ENCODE measurements at places on chromosomes 1 and 21. TPM values are rescaled to one million over a fixed set of nuclear protein-coding genes. Genes with fewer than 3 reads are reported as not detected.

ABCA4 gene
- total RNA-seq: not detected

TMEM269 gene
- not detected for total RNA-seq

PCBP3 gene
- total RNA-seq: not detected

OR2AJ1 gene
- not detected for total RNA-seq

B3GALT2 gene
- 1.5 TPM for total RNA-seq

KIAA0319L gene
- total RNA-seq: 24.8 TPM

G0S2 gene
- 7.0 TPM for total RNA-seq

HES3 gene
- not detected for total RNA-seq

TLR5 gene
- total RNA-seq: 9.2 TPM

ESRRG gene
- total RNA-seq: 0.15 TPM

DNA sequence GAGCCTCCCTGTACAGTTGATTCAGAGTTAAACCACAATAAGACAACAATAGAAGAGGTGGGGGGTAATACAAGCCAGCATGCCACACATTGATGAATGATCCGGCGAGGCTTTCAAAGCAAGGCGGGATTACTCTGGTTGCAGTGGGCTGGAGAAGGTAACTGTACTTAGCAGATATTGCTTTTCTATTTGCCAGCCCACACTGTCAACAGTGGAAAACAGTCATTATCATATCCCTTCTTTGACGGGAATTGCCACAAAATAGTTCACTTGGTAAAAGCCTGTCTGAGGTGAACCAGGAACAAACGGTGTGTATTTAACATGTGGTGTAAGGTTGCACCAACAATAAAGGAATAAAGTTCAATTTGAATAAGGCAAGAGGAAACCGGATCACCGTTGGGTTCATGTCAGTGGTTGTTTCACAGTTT lies 5.8 kb upstream of the KCNJ15 start:
- DNase-seq: no peak

DNA sequence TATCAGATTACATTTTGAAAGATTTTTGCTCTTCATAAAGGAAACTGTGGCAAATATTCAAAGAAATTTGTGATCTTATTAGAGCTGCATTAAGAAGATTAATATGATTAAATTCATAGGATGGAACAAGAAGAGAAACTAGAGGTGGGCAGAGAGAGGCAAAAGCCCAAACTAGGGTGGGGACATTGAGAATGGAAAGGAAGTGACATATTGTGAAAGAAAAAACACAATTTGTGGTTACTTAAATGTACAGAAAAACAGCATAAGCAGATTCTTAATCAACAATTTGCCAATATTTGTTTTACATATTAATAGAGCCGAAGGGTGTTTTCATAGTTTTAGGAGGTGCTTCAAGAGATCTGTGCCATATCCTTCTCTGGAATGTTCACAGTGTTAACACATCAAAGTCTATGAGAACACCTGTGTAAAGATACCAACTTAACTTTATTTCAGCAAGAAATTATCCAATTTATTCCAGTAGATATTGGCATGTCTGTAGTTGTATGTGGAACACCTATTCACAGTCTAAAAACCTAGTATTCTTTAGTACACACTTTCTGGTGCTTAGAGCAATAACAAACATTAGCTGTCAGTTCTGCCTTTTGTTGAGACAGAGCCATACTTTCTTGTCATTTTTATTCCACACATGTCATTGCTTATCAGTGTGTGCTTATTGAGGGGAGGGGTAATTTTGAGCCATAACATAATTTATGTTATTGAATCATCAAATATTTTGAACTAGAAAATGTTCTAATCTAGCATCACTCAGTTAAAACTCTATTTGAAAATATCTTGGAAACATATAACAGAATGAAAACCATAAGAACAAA lies 401.5 kb downstream of the PTPRC start:
- no peak for DNase-seq

DNA sequence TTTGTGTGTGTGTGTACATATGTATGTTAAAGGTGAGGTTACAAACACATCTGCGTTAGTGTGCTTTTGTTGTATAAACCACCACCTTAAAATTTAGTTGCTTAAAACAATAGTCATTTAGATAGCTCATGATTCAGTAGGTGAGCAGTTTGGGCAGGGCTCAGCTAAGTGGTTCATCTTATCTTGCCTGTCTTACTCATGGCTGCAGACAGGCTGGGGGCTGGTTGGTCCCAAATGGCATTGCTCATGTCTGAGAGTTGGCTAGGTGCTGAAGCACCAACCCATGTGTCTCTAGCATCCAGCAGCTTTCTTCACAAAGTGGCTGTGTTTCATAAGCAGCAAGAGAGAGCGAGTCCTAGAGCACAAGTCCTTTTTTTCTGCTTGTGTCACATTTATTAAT lies 91.4 kb downstream of the MACF1 start:
- DNase-seq: no peak

- no peak for DNase-seq
Measured at GRCh38 chr1:20992322-20993056, 184.2 kb downstream of the EIF4G3 start.

DNA sequence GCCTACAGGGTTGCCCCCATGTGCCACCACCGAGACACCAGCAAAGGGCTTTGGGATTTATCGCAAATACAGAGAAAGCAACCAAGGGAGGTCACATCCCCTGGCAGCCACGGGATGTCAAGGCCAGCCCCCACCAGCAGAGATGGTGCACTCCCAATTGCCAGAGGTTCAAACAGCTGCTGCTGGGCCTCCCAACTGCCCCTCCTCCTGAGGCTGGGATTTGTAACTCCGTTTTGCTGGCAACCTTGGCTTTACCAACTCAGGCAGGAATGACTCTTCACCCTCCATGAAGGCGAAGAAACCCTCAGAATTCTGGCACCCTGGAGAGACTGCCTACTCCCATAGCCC lies 11.6 kb downstream of the TMEM53 start:
- DNase-seq: no peak

DNA sequence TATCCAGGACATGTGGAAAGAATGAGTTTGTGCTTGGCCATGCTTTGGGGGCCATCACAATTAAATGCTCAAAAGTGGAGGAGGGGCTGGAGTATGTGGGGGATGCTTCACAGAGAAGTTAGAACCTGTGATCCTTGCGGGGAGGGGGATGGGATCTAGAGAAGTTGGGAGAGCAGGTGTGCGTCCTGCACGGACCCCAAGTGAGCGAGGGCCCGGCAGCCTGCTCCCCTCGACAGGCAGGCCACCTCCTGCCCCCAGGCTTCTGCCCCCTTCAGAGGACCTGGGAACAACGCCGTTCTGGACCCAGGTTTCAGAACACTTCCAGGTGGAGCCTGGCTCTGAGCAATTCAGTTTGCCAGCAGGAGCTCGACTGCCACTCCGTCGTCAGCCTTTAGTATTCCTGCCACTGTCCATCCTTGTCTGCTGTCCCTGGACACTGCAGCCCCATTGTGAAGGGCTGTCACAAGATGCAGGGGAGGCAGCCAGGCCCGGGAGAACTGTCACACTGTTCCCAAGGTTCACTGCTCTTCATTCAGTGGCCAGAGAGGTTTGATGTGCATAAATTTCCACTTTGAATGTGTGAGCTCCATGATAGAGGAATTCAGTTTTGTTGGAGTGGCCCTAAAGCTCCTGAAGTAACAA lies 112.2 kb downstream of the DHRS3 start:
- no peak for DNase-seq

DNA sequence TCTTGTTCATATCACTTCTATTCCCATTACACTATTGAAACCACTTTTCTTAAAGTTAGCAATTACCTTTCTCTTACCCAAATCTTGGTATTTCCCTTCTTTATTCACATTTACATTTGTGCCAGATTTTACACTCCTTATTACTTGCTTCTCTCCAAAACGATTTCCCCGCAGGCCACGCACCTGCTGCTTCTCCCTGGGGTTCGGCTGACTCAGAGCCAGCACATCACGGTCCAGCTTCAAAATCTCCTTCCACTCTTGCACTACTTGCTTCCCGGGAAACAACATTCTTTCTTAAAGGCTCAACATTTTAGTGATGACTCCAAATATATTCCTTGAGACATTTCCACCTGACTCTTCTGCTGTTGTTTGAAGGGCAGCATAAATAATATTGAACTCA lies 20.7 kb downstream of the LHX9 start:
- no peak for DNase-seq

DNA sequence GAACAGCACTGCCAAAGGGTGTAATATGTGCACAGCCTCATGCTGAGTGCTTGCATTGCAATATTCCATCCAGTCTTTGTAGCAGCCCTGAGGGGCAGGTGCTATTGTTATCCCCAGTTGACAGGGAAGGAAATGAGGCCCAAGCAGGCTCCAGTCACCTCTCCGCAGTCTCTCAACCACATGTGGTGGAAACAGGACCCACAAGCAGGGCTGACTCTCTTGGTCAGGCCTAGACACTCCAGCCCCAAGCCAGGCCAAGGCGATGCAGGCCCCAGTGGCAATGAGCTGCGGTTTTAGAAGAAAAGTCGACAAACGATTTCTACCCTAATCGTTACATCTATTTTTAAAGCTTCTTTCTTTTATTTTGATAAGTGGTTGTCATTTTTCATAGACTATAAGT lies 52.6 kb upstream of the GADD45A start:
- no peak for DNase-seq

- DNase-seq: no peak
Measured at GRCh38 chr21:37994211-37994610, 78.0 kb upstream of the KCNJ6 start.

- no peak for DNase-seq
Measured at GRCh38 chr1:70934194-70934961, 113.2 kb downstream of the PTGER3 start.

- no peak for DNase-seq
Measured at GRCh38 chr1:24867084-24867870, 62.8 kb downstream of the RUNX3 start.

DNA sequence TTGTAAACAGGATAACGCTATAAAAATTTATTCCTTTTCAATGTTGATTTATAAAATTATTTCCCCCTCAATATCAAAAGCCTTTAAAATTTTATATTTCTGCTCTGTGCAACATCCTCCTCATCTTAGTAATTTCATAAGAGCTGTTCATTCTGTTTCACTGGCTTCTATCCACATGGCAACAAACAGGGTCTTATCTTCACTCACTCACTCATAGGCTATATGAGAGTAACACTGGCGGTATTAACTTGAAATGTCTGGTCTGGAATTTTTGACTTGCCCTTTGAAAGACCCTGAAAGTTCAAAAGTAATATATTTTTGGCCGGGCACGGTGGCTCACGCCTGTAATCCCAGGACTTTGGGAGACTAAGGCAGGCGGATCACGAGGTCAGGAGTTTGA lies 77.4 kb upstream of the KRTAP11-1 start:
- DNase-seq: no peak

DNA sequence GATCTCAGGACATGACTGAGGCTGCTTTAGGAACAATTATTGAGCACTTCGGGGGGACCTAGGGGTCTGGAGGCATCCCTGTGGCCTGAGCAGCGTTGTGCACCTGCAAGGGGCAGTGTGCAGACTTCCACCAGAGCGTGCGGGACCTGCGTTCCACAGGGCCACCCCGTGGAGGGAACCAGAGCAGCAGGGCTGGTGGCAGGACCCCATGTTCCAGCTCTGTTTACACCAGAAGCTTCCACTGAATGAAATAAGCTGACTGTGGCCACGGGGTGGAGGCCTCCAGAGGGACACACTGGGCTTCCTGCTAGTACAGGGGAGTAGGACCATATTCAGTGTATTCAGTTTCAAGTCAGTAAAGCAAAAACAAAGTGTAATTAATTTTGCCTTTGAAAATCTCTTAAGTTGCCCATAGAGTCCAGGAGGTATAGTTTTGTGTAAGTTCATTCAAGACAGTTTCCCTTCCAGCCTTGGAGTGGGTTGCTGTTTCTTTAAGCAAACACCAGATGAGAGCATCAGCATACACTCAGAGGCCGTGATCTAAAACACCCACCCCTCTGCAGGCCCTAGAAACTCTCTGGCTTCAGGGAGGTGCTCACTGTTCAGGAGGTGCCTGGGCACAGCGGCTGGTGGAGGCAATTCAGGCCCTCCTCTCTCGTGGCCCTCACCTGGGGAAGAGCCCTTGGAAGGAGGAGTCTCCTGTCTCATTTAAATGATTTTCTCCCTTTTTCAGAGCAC lies 16.6 kb downstream of the SLC1A7 start:
- no peak for DNase-seq

DNA sequence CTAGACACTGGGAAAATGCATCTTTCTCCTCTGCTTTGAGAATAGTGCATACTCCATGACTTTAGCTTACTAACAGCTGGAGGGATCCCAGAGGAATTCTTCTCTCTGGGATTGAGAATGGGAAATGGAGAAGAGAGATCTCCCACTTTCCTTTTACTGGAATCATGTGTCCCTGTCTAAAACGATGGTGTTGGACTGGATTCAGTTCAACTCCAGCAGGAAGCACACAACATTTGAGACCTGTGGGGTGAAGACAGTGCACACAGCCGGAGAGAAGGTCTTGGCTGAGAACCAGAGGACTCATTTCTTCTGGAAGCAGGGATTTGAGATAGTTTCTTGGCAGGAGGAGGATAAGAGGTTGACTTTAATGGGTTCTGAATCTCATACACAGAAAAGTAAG lies 58.7 kb downstream of the TRABD2B start:
- no peak for DNase-seq

DNA sequence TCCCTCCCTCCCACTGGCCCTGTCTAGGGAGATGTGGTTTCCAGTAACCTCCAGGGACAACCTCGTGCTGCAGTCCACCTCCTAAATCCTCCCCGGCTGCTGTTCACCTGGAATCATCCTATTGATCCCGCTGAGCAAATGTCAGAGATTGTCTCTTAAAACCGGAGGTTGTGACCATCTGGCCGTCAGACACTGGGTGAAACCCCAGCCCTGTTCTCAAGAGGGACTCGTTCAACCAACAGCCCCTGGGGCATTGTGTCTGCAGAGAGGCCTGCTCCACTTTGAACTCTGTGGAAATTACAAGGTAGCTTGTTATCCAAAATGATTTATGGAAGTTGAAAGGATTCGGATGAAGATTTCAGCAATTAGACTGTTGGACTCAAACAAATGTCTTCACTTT lies 498.0 kb downstream of the MATN1 start:
- DNase-seq: no peak

DNA sequence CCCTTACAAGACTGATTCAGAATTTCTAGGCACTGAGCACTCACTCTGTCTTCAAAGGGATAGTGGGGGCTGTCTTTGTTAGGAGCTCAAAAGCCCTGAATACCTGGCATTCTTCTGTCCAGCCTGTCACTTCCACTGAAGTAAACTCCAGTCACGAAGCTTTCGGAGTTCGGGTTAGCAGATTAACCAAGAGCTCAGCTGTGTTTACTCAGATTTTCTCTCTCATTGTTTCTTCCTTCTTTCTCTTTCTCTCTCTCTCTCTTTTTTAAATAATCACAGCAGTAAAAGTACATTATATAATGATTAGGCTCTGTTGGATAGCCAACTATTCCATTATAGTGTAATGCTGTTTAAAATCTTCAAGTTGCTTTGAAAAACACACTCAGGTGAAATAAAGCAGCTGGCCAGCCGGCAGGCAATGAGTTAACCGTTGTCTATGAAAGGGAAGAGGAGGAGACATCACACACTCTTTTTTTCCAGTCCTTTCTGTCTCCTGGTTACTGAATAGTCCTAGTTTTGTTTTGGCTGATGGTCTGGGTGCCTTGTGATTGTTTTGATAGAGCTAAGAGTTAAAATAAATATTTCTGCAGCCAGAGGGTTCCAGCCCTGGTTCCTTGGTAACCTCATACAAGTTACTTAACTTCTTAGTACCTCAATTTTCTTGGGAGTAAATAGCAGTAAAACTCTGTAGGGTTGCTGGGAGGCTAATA lies 89.8 kb downstream of the ADSS2 start:
- no peak for DNase-seq

GRCh38 chr1:209354840-209355165 lies 228.7 kb upstream of the CAMK1G start:
- no peak for DNase-seq

GRCh38 chr1:228217551-228218344 lies 9.9 kb downstream of the OBSCN start:
- DNase-seq: no peak

GRCh38 chr1:36070349-36070748 lies 13.5 kb upstream of the TEKT2 start:
- DNase-seq: no peak
